Testis (tissue), 5 donors: ENCODE measurements at places on chromosomes 2 and 18. TPM values are rescaled to one million over a fixed set of nuclear protein-coding genes. Genes with fewer than 3 reads are reported as not detected.

The TRIM54 gene
- 38.5 TPM for total RNA-seq

- DNase-seq: no peak
Observed at GRCh38 chr2:240642061-240642805, 17.0 kb downstream of the GPR35 start.

GRCh38 chr2:160608599-160608998 is 115.0 kb upstream of the RBMS1 start:
- no peak for DNase-seq

The MAP3K19 gene
- total RNA-seq: 6.8 TPM

DNA sequence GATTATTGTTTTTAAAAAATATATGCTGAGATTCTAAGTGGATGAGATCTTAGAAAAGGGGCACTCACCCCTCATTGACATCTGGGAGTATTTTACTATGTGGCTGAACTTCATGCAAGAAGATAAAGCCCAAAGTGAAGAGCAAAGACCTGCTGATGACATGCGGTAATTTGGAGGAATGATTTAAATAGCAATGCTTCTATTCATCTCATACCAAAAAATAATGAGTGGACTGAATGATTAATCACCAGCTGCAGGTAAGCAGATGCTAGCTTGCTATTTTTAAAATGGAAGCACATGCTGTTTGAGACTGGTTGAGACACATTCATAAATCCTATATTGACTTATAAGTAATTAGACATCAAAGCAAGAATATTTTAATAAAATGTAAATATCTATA is 12.7 kb upstream of the CDK15 start:
- no peak for DNase-seq

DNA sequence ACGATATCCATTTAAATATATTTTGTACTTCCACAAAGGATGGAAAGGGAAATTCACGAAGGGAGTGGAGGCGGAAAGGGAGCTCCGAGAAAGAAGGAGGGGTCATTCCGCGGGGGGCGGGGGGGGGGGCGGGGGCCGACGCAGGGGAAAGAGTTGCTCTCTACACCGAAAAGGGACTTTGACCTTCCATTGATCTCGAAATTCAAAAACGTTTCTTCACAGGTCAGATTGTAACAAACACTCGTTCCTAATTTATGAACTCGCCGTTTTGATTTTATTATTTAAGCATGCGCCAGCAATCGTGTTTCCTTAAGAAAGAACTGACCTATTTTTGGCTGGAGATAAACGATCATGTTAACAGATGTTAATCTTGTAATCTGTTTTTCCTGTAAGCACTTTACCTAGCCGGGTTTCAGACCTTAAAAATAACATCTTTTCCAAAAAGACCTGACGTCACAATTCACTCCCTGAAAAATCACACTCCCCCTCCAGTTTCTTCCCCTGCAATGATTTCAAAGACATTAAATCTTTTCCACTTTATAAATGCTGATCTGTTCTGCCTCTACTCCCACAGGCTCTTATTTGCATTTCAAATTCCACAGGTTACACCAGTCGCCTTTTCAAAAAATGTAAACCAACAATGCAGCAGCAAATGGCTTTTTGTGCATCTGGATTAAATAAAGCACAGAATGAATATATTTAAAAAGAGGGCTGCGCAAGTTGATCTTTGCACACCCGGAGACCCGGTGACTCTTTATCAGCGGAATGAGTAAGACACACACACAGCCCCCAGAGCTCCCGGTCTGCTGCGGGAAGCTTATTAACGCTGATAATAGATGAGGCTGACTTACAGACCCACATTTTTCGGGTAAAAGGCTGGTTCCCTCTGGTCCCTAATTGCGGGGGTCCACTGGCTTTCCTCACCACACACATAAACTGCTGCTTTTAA is 1.6 kb downstream of the ZNF516 start:
- DNase-seq: no peak

The DHX57 gene
- total RNA-seq: 74.2 TPM

DNA sequence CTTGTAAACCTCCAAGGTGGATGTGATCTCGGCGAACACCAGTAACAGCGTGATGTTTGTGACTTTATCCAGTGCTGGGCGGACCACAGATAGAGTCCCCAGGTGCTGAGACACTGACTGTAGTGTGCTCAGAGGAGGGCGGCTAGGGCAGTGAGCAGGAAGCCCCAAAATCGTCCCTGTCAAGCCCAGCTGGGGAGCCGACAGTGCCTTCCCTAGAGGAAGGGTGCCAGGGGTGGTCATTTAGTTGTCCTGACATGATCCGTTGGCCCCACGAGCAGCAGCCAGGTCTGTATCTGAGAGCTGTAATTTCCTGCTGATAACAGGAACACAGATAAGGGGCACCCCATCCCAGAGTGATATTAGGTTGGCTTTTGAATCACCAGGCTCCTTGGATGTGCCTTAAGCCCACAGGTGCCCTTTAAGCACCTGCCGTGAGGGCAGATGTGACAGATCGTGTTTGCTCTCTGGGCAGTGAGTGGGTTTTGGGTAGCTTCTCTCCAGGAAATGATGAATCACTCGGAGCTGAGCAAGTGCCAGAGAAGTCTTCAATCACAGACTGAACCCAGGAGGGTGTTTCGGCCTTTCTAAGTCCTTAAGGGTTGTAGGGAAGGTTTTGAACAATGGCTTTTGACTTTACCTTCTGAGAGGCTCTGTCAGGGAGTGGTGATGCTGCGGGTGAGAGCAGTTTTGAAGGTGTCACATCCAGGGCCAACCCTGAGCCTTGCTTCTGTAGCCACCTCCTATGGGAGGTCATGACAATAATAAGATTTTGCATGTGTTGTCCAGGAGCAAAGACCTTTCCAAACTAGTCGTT is 7.7 kb downstream of the LPIN1 start:
- no peak for DNase-seq

- DNase-seq: peak; percentile 76
Observed at GRCh38 chr18:61322265-61322873, 10.9 kb upstream of the CDH20 start.

- no peak for DNase-seq
Observed at GRCh38 chr2:85399183-85399455, 11.0 kb downstream of the CAPG start.
